Stimulated activated CD8-positive, alpha-beta memory T cell treated with anti-CD3 and anti-CD28 coated beads, Interleukin-4, amount 100 ng/mL, for 1 hour (primary cell): ENCODE measurements at places on chromosomes 5 and 9.

DNA sequence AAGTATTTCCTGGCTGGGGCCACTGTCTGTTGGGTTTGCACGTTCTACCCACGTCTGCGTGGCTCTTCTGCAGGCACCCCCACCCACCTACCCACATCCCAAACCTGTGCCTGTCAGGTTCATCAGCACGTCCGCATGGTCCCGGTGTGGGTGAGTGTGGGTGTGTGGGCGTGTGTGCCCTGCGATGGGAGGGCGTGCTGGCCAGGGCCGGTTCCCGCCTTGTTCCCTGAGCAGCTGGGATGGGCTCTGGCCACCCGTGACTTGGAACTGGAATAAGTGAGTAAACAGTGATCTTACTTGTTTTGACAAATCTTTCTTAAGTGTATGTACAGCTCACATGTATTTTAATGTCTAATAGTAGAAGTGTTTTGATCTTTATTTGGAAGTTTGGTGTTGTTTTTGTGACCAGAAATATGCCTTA, 20.4 kb downstream of the ERGIC1 start:
- DNase-seq = no peak

DNA sequence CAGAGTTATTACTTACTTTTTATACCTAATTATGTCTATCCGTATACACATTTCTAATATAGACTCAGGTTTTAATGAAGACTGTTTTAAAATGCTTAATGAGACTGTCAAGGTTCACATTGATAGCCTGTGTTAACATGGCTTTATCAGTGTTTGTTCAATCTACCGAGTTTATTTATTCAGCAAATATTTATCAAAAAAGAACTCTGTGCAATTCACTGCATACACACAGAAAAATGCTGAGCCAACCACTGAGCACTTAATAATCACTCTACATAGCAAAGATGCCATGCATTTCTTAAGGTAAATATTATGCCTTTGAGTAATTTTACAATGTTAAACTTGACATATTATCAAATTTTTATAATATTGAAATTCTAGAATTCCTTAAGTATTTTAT, 428.2 kb downstream of the ANXA1 start:
- DNase-seq = no peak

DNA sequence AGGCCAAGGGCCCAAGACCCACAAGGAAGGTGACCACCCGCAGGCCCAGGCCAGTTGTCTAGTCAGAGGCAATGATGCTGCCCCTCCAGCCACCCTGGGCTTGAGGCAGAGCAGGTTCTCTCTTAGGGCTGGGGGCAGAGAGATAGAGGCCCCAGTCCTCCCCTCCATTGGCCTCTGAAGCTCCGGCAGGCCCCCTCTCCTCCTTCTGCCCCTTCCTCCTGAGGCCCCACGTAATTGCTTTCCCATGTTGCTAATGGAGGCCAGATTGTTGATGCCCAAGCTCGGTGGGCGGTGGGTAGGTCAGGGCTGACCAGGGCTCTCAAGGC, 26.6 kb upstream of the ENHO start:
- DNase-seq = no peak

- no peak for DNase-seq
Measured at GRCh38 chr5:124883681-124884080, 137.2 kb upstream of the ZNF608 start.

DNA sequence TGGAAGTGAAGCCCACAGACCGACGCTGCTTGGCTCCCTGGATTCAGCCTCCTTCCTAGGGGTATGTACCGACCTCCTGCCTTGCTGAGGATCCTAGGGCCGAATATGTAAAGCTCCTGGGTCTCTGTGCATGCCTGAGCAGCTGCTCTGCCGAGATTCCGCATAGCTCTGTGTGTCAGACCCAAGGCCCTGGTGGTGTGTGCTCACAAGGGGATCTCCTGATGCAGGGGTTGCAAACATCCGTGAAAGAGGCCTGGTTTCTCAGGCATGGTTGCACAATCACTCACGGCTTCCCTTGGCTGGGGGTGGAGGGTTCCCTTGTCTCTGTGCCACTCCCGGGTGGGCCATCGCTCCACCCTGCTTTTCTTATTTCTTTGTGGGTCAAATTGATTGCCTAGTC, 19.9 kb upstream of the SVEP1 start:
- DNase-seq = no peak
